Stimulated activated effector memory CD8-positive, alpha-beta T cell treated with anti-CD3 and anti-CD28 coated beads, Interleukin-12 subunit alpha, Interleukin-12 subunit beta, amount 100 ng/mL, for 72 hours (primary cell): ENCODE measurements at places on chromosomes 2 and 18.

DNA sequence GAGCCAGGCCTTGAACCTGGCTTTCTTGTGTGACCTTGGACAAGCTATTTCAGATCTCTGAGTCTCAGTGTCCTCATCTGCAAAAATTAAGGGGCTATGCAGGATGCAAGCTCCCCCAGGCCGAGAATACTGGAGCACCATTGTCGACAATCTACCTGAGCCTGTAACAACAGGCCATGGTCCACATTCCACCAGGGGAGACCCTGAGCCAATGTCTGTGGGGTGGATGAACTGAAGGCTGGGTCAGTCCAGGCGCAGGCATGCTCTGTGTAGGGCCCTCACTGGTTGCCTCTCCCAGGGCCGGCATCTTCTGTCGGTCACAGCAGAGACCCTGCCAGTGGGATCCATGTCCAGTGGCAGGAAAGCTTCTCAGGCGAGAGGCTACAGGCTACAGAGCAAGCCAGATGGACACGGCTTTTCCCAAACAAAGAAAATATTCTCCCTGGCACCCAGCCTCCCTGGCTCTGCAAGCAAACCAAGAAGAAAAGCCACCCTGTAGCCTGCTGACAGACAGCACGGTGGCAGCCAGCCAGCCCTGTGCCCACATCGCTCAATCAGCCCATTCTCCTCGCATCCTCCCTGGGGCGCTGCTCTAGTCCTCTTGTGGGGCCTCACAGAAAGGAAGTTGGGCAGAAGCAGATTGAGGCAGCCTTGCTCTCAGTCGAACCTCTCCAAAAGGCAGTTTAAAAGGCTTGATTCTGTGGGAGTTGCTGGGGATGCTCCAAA is 48.7 kb upstream of the FZD7 start:
- no peak for DNase-seq

- DNase-seq: no peak
These were observed 28.5 kb downstream of the GRHL1 start for GRCh38 chr2:9979977-9980376.

DNA sequence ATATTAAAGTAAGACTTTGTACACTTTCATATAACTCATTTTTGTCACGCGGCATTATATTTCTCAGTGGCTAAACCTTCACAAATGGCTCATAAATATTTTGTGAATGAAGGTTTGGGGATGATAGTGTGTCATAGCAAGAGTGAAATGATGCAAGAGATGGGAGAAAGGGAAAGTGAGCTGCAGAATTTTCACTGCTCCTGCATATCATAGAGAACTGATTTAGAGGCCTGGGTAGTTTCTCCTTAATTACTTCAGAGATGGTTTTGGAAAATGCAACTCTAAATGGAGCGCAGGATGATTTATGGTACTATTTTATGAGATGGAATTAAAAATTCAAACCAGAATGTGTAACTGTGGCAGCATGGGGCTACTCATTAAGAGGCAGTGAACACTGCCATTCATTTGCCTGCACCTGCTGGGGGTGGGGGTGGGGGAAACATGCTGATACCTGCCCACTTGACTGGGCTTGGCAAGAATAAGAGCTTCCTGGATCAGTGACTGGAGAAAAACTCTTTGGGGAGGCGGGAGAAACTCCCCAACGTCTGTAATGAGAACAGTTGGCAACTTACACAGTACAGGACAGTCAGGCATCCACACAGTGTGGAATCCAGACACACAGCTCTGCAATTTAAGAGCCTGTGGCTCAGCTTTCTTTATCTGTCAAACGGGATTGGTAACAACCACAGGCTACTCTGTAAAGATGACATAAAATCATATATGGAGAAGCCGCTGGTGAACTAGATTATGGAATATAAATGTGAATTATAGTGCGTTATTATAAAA is 941.9 kb downstream of the SLC4A3 start:
- DNase-seq: no peak

- DNase-seq: no peak
These were observed 63.1 kb downstream of the RND3 start for GRCh38 chr2:150424406-150424805.

DNA sequence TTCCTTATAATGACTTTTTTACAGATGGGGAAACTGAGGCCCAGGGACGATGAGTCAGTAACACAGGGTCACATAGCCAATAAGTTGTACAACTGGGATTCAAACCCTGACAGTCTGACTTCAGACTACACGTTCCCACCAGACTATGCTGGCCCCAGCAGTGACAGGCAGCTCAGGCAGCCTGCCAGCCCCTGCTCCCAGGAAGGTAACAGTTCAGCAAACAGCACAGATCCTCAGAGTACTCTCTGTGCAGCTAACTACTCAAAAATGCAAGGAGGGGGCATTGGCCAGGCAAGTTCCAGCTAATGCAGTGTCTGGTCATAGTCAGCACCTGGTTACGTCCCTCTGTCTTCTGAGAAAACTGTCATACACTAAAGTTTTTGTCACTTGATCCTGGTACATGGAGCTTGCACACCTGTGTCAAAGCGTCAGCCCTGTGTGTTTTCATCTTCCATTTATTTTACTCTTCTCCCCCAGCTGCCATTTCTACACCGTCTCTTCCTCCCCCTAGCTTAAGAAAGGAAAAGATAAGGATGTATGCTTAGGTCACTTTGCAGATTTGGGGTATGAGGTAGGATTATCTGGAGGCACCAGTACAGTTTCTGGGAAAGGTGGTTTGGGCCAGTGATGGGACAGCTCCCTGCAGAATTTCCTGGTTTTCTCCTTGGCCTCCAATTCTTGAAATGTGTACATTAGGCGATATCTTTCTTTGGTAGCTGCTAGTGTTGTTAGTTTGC is 4.5 kb downstream of the SMARCAL1 start:
- no peak for DNase-seq

- no peak for DNase-seq
These were observed 49.1 kb downstream of the ADI1 start for GRCh38 chr2:3470166-3470651.
